ENCODE measurements at places on chromosomes 2 and 18.

GRCh38 chr2:74760875-74761630 lies 72.9 kb upstream of the HK2 start:
- DNase-seq: no peak

GRCh38 chr2:102743259-102743658 lies 18.6 kb upstream of the TMEM182 start:
- DNase-seq: no peak

- peak; percentile 41 for DNase-seq
These were observed 931.9 kb downstream of the DCDC2C start for GRCh38 chr2:4635289-4635688.

DNA sequence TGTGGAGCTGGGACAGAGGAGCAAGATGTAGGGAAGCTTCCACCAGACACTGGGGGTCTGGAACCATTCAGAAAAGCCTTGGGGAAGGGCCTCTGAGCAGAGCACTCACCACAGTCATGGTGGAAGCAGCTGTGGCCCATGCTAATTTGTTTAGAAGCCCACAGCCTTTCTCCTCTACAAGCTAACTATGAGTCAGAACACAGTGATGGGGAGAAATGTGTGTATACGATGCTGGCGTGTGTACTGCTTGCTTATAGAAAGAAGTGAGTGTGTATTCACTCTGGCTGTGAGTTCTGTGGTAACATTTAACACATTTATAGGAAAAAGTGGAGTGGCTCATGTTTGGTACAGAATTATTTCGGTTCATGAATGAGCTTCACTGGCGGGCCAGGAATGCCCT lies 157.0 kb upstream of the ACAA2 start:
- no peak for DNase-seq

DNA sequence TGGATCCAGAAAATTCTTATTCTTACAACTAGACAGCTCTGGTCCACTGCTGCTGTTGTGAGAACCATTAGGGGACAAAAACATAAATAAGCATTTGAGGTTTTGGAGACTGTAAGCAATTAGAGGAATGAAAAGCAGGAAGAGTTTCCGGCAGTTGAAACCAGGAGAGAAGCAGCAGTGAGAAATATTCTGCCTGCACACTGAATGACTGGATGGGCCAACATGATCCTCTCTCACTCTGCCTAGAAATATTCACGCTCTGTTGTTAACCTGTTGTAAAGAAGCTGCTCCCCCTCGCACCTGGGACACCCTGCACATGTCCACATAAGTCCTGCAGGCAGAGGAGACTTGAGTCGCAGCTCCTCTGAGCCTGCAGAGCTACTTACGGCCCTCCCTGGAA lies 60.4 kb upstream of the RNF152 start:
- DNase-seq: no peak

DNA sequence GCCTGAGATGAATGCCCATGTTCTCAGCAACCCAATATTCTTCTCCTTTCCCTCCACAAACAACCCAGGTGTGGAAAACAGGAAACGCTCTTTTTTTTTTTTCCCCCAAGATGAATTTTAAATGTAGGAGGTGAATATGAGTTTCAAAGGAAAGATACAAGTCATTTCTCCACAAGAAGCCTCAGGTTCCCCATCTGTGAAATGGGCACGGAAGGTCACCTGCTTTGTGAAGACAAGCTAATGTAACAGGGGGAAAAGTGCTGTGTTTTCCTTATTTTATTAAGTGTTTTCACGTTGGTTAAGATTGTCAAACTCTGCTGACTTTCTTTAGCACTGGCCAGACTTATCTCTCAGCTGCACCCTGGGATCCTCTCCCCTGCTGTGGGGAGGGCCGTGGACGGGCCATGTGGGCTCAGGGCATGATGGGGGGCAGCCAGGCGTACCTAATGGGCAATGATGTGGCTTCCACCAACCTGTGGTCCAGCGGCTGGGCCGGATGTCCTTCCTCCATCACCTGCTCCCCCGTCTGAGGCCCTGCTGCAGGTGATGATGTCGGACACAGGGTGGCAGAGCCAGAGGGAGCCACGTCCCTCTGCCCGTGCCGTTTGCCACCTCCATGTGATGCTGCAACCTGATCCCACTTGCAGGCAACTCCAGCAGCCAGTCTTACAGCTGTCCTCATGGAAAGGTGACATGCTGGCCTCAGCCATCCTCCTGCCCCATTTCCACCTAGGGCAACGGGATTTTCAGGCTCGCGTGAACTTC lies 130.0 kb upstream of the PXDN start:
- DNase-seq: no peak

DNA sequence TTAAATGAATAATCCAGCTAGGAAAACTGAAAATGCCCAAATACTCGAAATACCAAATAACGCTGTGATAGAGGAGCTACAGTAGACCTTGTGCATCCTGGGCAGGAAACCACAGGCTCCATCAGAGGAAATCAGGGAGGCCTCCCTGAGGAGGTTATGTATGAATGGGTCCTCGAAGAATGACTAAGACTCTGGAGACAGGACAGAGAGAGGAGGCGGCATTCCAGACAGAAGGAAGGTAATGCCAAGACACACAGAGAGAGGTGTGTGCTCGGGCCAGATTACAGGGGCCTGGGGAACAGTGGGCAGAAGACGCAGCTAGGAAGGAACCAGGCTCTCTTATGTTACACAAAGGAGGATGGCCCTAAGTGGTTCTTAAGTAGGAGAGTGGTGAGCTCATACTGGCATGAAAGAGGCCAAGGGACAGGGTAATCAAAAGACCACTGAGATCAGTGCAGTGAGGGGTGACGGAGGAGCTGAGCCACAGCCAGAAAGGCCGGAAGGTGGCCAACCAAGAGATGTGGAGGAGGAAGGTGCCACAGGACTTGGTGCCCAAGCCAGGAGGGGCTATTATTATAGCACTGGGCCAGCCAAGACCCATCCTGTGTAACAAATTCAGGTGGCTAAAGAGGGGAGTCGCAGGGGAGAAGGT lies 9.9 kb downstream of the ST3GAL5 start:
- no peak for DNase-seq

- DNase-seq: peak; percentile 21
These were observed 185.9 kb upstream of the TPO start for GRCh38 chr2:1227274-1227900.

DNA sequence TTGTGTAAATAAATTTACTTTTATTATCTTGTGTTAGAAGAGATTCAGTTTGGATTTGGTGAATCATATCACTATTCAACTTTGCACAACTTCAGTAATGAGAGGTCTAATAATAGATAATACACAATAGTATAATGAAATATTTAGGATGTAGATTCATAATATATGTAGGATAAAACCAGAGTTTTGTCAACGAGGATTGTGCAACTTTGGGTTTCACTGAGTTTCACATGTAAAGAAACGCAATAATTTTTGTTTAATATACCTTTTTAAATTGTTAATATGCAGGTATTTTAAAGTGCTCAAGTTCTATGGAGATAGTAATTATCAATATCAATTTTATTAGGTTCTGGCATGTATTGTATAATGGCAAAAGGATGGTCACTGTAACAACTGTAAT lies 5.3 kb downstream of the CALCRL start:
- no peak for DNase-seq

DNA sequence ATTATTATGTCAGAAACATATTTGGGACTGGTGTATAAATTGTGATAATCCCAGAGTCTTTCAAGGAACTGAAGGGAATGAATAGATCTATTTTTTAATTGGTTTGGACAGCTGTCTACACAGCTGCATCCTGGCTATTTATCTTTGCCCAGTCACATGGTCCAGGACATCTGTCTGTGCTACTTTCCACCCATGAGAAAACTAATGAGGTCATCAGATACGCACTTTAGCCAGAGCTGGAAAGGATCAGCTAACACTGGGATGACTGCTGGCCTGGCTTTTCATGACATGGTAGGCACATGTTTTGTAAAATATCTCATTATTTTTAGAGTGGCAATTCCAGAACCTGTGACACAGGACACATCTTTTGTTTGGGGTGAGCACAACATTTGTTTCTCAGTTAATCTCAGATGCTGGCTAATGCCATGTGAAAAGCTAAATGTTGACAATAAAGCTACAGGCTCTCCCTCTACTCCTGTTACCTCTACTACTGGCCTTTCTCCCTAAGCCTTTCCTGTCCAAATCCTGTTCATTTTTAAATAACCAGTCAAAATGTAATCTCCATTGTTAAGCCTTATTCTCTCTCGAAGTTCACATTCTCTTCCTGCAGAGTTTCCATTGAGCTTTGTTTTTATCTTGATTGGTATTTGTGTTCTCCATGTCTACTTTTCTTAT lies 500.7 kb downstream of the RIT2 start:
- no peak for DNase-seq

- DNase-seq: no peak
These were observed 28.5 kb upstream of the DOCK10 start for GRCh38 chr2:225070811-225071210.

GRCh38 chr2:95058466-95058988 lies 33.0 kb downstream of the MAL start:
- no peak for DNase-seq

Measured in right renal cortex interstitium (tissue), 3 donors.